ENCODE measurements at places on chromosomes 12 and 14.

DNA sequence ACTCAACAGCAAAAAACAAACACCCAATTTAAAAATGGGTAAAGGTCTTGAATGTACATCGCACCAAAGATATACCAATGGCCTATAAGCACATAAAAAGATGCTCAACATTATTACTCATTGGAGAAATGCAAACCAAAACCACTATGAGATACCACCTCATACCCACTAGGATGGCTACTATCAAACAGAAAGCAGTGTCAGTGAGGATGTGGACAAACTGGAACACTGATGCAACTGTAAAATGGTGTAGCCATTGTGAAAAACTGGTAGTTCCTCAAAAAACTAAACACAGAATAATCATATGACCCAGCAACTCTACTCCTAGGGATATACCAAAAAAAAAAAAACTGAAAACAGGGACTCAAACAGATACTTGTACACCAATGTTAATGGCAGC, 49.3 kb downstream of the CDK17 start:
- DNase-seq, result no peak

GRCh38 chr12:52423661-52424500, 10.3 kb downstream of the KRT75 start:
- DNase-seq, result no peak

DNA sequence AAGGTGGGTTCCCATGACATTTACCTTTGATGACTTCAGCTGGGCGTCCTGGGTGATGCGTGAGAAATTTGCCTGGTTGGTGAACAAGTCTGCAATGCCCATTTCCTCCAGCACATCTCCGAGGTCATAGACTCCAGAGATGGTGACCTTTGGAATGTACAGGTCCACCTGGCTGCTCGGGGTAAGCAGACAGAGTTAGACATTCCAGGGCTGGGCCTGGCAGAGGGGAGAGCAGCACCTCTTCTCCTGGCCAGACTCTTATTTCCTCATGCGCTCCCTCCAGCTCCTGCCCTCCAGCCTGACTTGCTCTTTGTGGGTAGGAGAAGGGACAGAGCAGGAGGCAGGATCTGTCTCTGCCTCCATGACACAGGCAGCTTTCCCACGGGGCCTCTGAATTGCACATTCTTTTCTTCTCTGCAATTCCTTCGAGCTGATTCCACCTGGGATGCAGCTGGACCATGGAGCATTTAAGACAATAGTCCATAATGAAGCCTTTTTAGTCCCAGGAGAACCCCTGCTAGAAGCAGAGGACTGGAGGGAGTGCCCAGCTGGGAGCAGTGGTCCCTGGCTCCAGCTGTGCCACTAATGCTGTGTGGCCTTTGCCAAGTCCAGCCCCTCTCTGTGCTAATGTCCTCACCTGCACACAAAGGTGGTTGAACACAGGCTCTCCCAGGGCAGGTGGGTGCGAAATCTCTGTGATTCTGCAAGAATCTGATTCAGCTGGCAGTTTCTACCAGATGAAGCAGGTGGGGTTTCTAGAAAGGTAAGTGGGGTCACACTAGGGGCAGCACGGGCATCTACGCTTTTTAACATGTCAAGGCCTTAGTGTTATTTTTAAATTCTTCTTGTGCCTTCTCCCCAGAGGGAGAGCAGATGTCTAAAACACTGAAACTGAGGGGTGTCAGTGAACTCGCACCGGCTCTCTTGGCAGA, 13.2 kb upstream of the SERPINA10 start:
- no peak for DNase-seq

GRCh38 chr12:124160097-124160756, 134.7 kb upstream of the RFLNA start:
- no peak for DNase-seq

DNA sequence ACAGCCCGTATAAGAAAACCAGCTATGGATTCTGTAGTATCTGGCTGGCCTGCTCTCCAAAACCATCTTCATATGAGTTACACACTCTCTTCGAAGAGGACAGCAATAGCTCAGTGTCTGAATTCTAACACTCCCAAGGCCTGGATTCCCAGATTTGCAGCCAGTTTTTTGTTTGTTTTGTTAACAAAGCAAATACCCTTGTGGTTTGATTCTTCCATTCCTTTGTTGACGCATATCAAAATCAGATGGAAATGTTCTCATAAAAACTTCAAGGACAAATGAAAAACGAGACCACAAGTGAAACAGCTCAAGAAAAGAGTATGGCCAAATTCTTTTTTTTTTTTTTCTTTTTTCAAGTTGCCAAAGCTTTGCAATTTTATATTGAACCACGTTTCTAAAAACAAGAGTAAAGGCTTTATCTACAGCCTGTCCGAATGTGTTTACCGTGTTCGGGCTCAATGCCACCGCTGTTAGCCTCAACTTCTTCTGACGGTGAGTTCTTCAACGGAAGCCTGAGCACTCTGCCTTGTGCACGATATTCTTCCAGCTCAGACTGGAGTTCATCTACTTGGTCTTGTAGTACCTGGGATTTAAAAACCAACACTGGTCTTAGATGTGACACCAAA, 67.5 kb downstream of the NIN start:
- DNase-seq, result no peak

GRCh38 chr14:68789821-68790643, 2.8 kb downstream of the ZFP36L1 start:
- DNase-seq, result no peak

- DNase-seq, result no peak
Measured at GRCh38 chr14:100155049-100155621, 4.3 kb downstream of the DEGS2 start.

- no peak for DNase-seq
Measured at GRCh38 chr12:48767047-48767446, 21.8 kb downstream of the ADCY6 start.

DNA sequence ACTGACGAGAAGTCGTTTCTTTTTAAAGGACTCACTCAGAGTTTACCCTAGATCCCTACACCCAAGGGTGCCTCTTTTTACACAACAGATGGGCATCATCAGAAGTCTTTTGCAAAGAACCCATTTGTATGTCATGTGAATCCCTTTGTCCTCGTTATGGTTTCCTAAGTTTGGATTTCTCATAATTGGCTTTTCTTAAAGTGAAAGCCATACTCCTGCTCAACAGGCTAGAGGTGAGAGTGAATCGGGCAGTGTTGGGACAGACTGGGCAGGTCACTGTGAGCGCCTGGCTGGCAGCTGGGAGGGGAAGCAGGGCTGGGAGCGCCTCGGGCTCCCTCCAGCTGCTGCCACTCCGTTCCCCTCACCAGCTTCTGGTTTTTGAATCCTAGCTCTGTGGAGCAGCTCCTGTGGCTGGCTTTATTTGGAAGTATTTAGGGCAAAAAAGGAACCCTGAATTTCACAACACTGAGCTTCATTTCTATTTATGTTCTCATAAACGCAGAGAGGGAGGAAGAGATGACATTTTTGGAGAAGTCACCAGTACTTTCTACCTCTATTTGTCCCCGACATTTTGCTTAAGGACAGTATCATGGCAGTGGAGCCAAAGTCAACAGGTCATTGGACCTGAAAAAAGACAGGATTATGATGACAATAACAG, 63.8 kb upstream of the ACTN1 start:
- DNase-seq, result no peak

DNA sequence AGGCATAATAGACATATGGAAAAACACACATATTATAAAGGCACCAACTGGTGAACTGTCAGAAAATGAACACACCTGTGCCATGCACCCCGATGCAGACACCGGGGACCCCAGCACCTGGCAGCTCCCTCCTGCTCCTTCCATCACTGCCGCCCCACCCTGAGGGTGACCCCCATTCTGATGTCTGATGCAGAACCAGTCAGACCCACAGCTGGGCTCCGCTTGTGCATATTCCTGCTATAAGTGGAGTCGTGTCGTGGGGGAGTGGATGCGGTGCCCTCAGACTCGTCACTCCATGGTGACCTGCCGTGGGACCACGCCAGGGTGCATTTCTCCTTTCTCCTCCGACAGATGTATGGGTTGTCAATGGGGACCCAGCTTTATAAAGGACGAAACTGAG, 45.7 kb upstream of the MEG3 start:
- DNase-seq, result no peak

GRCh38 chr14:52227619-52228222, 39.8 kb upstream of the PTGDR start:
- no peak for DNase-seq

- DNase-seq, result no peak
Measured at GRCh38 chr14:39731912-39732311, 299.7 kb upstream of the FBXO33 start.
